Renal pelvis (tissue), 12 donors: ENCODE measurements at places on chromosomes 7 and 10. TPM values are rescaled to one million over a fixed set of nuclear protein-coding genes. Genes with fewer than 3 reads are reported as not detected.

Gene GJD4
- polyA plus RNA-seq, result 0.09 TPM

Gene LLCFC1
- polyA plus RNA-seq, result 0.61 TPM

DNA sequence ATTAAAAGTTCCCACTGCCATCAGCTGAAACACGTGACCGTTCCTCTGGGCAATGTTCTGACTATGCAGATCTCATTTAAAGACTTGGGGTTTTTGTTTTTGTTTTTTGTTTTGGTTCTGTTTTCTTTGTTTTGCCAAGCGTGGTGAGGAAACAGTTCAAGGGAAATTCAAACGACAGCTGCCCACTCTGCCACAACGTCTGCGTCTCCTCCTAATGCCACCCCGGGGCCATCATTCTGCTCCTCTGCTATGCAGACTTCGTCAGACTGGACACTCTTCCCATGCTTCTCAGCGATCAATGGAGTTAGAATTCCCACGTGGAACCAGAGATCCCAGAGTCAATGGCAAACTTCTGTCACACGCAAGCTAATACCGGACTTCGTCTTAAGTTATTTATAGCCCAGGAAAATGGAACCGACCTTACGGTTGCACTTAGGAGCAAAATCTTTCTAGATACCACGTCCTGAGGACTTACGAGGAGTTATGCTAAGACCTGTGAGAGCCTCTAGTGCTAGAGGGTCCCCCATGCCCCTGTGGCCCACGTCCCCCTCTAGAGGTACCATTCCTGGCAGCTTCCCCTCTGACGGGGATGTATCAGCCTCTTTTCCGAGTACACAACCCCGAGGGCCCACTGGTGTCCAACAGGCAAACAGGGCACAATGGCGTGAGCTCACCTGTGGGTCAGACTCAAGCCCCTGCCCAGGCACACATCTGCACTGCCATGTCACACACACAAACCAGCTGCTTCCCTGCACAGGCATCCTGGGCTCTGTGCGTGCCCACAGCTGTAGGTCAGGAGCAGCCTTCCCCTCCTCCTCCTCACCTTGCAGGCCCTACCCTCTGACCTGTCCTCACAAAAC lies 24.4 kb downstream of the EBF3 start:
- no peak for DNase-seq

- DNase-seq, result no peak
Measured at GRCh38 chr10:93171837-93172236, 98.1 kb downstream of the CYP26A1 start.

Gene JCAD
- 25.5 TPM for polyA plus RNA-seq

- DNase-seq, result no peak
Measured at GRCh38 chr10:51117794-51118193, 43.5 kb downstream of the PRKG1 start.

- DNase-seq, result no peak
Measured at GRCh38 chr7:90326500-90326899, 5.4 kb upstream of the FAM237B start.

DNA sequence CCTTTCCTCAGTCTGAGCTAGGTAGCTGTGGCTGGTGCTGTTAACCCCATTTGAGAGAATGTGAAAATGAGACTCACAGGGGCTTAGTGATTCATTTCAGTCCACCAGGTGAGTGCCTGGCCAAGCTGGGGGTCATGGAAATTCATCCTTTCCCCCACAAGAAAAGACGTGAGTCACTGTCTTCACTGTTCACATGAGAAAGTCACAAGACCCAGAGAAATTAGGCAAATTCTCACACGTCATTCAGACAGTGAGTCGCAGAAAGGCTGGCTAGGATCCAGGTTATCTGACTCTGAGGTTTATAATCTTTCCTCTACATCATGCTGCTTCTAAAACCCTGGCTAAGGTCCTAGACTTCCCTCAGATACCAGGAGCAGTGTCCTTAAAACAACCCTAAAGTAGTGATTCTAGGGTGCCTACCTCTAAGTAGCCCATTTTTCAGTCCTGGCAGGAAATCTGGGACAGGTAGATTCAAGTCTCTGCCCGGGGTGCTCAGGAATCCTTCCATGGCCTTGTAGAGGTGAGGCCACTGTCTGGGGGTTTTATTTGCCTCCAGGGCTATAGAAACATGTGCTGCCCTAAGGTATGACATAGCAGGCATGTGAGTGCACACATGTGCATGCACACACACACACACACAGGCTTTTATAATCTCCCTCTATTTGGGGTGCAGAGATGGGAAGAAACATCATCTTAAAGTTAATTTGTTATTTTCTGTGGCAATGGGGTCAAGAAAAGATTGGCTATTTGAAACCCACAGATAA lies 427.9 kb upstream of the CELF2 start:
- no peak for DNase-seq

- DNase-seq, result no peak
Measured at GRCh38 chr10:15035385-15036301, 8.1 kb upstream of the OLAH start.

Gene FAM131B
- polyA plus RNA-seq, result 2.3 TPM

DNA sequence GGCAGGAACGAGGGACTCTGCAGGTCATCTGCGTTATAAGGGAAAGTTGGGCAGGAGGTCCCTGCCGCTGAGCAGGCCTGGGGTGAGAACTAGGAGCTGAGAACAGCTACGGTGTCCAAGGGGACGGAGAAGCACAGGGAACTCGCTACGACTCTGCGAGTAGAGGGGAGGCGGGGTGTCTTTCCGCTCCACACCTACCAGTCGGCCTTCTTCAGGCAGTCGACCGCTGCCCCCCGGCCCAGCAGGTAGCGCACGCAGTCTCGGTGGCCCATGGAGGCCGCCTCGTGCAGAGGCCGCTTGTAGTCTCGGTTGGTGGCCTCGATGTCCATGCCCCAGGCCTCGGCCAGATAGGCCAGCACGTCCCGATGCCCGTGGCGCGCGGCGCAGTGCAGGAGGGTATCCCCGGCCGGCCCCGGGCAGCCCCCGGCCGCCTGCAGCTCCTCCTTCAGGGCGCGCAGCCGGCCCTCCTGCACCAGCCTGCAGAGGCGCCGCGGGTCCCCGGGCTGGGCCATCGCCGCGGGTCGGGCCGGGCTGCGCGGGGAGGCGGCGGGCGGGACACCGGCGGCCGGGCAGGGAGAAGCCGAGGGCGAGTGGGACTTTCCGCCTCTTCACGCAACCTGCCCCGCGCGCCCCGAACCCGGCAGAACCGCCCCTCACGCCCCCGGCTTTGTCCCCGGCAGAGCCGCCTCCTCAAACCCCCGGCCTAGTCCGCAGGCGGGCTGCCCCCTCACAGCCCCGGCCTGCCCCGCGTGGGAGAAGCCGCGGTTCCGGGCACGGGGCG lies 660 bp downstream of the ANKRD16 start:
- DNase-seq, result no peak

Gene FAM25C
- not detected for polyA plus RNA-seq

Gene CHST15
- 20.3 TPM for polyA plus RNA-seq

GRCh38 chr10:71009126-71009525 lies 120.8 kb upstream of the PCBD1 start:
- peak; percentile 55 for DNase-seq

Gene SLC16A9
- 43.8 TPM for polyA plus RNA-seq

DNA sequence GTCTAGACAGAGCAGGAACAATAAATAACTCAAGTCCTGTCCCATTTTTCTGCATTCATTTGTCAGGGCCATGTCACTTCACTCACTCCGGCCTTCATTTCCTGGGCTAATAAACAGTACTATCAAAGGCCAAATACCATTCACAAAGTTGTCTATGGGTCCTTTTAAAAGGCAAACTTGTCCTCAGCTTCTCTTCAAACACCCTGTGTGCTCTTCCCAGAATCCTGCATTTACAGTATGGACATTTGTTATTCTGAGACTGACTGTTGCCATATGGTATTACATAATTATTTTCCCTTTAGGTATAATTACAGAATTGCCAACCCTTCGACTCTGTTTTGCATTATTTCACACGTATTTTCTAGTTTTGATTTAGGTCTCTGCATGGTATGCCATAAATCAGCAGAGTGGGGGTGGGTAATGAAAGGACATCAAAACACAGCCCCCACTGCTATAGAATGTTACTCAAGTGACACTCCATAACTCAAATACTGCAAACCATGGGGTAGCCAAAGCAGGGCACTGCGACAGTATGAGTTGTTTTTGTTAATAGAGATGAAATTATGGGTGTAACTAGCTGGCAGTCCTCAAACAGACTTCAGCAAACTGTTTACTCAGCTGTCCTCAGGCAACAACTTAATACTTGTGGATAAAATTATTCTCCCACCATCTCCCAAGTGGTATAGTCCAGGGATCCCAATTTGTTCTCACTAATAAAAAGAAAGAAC lies 183.7 kb downstream of the TRIL start:
- DNase-seq, result no peak

DNA sequence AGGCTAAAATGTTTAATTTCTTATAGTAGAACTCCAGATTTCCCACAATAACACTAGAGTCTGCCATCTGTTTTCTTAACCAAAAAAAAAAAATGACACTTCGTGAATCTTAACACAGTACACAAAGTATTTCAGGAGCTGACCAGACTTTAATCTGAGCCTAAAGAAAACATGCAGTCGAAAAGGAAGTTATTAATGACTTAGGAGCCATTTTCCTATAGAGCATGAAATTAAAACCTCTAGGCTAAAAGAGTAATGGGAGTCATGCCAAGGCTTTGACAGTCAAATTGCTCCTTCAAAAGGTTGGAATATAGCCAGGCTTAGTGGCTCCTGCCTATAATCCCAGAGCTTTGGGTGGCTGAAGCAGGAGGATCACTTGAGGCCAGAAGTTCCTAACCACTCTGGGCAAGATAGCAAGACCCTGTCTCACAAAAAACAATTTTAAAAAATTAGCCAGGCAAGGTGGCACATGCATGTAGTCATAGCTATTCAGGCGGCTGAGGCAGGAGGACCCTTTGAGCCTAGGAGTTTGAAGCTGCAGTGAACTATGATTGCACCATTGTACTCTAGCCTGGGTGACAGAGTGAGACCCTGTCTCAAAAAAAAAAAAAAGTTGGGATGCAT lies 13.6 kb downstream of the MICU1 start:
- DNase-seq, result peak; percentile 69

DNA sequence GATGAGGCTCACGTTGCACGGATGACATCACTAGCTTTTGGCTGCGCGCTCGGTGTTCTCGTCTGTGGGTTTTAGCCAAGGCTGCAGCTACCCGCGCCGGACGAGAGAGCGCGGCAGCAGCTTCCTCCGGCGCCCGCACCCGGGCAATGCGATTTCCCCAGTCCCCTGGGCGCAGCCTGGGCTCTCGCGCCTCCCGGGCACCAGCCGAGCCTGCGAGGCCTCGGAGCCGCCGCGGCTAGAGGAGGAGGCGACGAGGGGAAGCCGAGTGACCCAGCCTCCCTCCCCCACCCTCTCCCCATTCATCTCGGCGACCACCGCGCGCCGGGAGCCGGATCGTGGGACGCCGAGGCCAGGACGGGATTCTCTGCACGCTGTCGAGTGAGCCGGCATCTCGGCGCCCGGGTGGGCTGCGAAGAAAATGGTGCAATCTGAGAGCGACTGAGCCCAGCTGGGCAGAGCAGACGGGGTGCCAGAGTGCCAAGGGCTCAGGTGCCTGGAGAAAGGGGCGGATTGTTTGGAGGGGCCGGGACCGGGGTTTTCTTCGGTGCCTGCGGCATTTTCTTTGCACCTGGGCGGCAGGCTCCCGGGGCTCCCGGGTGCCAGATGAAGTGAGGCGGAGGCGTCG lies 1.2 kb upstream of the TMEM178B start:
- DNase-seq, result no peak

DNA sequence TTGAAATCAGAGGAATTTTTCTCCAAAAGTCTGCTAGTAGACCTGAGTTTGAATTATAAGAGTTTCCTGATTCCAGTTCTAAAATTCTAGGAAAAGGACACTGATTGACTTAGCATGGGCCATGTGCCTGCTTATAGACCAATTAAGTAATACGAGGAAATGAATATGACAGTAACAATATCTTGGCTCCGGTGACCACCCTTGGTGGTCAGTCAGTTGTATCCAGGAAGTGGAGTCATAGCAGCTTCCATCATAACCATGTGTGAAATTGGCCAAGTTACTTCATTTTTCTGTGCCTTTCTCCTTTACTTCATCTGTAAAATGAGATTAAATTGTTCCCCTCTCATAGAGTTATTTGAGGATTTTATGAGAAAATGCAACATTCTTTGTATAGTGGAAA lies 66.9 kb downstream of the MTPAP start:
- DNase-seq, result no peak

DNA sequence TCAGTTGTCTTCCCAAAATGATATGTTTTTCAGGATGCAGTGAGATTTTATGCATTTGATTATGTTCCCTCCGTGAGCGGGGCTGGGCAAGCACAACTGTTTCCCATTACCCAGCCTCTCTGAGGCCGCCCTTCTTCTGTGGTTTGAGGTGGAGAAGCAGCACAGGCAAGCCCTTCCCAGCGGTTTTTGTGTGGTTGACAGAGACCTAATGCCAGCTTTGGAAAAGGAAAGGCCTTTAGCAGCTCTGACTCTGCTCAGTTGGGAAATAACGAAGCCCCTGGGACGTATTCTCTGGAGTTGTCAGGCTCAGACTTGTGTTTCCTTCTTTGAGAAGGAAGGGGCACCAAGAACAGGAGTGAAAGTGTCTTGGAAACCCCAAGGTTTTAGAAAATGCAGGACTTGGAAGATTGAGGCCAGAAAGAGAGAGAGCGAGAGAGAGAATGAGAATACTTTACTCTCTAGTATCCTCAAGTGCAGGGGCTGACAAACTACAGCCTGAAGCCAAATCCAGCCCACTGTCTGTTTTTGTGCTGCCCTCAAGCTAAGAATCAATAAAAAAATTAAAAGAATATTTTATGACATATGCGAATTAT lies 20.6 kb upstream of the PDCD4 start:
- no peak for DNase-seq

Gene CRYGN
- polyA plus RNA-seq, result 2.5 TPM

DNA sequence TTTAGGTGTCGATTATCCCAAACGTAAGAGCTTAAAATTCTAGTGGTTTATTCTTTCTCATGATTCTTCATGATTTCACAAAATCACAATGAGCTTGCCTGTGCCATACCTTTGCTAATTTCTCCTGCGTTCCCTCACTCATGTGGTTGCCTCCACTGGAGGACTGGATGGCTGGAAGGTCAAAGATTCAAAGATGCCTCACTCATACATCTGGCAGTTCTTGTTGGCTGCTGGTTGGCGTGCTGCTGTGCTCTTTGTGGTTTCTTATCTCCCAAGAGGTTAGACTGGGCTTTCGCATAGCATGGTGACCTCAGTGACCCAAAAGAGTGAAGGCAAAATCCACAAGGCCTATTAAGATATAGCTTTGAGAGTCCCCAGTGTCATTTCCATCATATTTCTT lies 877.6 kb upstream of the AUTS2 start:
- DNase-seq, result no peak

GRCh38 chr10:9068003-9068402 lies 1013.5 kb downstream of the GATA3 start:
- DNase-seq, result no peak
